ENCODE measurements at places on chromosomes 13 and 19.
A peak's percentile ranks its signal among the peaks of the same experiment; 100 is the strongest.

DNA sequence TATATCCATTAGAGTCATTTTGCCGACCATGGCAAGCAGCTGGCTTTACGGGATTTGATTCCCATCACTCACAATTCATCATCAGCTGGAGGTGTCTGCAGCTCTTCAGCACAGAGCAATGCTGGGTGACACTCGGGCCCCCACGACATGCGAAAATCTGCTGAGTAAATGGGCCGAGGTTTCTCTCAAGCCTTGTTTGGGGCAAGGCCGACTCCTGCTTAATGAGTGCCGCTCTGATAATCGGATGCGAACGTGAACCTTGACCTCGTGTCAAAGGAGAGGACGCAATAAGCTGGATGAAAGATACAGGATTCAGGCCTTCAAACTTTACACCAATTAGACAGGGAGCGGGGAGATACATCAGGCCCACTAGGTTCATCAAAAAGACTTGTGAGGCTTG, 65.2 kb downstream of the GGACT start:
- no peak for DNase-seq

GRCh38 chr13:19864746-19865309, 1.4 kb upstream of the ZMYM5 start:
- peak; percentile 52 for DNase-seq

GRCh38 chr19:47157431-47158321, 27.0 kb downstream of the SAE1 start:
- DNase-seq: no peak

GRCh38 chr19:6499052-6499790, 2.9 kb downstream of the TUBB4A start:
- no peak for DNase-seq

DNA sequence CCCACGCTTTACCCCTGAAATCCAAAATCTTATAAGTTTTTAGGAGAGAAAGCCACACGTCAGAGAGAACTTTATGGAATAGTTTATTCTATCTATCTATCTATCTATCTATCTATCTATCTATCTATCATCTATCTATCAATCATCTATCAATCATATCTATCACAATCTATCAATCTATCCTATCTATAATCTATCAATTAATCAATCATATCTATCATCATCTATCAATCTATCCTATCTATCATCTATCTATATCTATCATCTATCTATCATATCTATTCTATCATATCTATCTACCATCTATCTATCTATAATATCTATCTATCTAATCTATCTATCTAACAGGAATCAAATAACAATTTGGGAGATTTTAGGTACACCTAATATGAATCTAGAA, 115.1 kb downstream of the FGF9 start:
- no peak for DNase-seq

- DNase-seq: no peak
Observed at GRCh38 chr13:31827707-31828106, 88.4 kb downstream of the RXFP2 start.

DNA sequence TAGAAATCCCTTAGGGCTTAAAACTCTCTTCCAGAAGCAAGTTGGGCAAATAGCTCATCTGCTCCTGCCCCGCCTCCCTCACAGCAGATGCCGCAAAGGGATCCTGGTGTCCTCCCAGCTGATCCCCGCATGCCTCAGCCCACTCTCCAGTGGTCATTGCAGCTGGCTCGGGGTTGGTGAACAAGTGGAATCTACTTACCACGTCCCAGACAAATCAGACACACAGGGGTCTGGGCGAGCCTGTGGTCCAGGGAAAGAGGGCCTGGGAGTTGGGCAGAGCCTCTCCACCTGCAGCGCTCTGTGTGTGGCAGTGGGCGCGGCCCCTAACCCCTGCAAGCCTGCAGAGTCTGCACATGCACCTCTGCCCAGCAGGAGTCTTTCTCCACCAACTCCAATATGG, 10.8 kb upstream of the C19orf33 start:
- DNase-seq: no peak

DNA sequence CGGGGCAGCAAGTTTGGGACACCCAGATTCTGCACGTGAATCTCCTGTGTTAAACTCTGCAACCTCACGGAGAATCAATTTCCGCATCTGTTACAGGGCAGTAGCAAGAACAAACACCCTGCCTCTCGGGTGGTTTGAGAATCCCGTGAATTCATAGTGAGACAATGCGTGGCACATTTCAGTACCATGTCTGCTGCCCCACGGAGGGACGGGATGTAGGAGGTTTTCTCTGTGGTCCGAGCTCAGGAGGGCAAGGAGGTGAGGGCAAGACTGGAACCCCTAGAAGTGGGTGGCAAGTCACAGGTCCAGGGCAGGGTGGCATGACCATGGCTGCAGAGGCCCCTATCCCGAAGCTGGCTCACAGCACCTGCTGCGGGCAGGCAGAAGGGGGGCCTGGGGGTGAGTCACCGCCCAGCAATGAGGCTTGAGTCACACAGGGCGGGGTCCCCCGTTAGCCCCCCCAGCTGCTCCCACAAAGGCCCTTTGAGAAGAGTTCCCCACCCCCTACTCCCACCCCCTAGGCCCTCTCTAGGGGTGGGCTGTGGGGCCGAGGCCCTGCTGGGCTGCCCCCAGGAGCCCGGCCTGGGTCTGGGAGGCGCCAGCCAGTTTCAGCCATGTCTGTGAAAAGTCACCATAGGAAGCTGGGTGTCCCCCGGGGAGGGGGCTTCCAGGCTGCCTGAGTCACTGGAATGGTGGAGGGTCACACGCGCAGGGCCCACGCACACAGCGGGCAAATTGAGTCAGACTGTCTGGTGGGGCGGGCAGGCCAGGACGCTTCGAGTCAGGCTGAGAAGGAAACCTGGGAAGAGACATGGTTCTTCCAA, 25.8 kb upstream of the NANOS3 start:
- no peak for DNase-seq

GRCh38 chr13:41697578-41697977, 240.2 kb downstream of the RGCC start:
- no peak for DNase-seq

- no peak for DNase-seq
Observed at GRCh38 chr13:45242070-45242469, 41.2 kb upstream of the KCTD4 start.

DNA sequence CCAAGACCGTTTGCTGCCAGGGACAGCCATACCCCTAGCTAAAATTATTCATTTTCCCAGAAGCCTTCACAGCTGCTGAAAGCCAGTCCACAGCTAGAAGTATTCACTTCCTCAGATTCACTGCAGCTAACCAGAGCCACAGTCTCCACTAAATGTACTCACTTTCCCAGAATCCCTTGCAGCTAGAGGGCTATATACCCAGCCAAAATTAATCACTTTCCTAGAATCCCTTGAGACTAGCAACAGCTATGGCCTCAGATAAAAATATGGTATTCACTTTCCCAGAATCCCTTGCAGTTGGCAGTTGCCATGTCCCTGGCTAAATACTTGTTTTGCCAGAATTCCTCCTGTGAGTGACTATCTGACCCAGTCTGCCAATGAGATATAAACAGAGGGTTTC, 13.8 kb upstream of the MEIS3 start:
- DNase-seq: no peak

DNA sequence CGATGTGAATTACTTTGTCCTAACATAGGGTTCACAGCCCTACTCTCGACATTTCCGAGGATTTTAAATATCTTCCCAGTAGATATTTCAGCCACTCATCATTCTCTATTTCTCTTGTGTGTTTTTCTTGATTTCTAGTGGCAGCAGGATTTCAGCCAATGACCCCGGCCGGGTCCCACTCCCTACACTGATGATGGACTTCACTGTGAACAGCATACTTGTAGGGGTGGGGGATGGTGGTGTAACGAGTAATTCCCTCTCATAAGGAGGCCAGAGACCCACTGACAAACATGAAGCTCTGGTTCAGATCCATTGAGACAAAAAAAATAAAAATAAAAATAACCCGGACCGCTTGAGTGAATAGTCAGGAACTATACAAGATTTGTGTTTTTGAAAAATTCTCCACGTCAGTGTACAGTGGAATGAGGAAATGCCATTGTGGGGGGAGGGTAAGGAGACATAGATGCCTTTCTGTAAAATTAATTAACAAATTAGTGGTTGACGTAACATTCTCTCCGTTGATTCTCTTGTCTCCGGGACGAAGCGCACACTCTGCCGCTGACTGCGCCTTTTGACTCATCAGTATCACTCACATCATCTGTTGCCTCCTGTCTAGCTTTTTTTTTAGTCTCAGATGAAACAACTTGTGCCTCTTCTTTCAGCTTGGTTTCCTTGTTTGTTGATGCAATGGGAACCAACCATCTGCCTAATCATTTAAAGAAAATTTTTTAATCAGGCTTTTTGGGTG, 48.8 kb upstream of the IRS2 start:
- DNase-seq: no peak

- DNase-seq: no peak
Observed at GRCh38 chr19:42831221-42832019, 48.1 kb downstream of the PSG1 start.

- no peak for DNase-seq
Observed at GRCh38 chr13:87129602-87130300, 541.4 kb upstream of the SLITRK5 start.

DNA sequence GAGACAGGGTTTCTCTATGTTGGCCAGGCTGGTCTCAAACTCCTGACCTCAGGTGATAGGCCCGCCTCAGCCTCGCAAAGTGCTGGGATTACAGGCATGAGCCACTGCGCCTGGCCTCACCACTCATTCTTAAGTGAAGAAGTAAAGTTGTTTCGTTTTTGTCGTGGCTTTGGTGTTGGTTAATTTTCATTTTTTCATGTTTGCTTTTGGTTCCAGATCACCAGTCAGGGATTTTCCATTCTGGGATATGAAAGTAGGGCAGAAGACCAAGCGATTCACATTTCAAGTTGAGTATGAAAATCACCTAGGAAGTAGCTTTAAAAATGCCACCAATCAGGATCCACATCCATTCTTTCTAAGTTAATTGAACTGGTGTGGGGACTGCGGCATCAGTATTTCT, 289.9 kb downstream of the DIAPH3 start:
- no peak for DNase-seq

- no peak for DNase-seq
Observed at GRCh38 chr13:46761174-46761573, 35.8 kb downstream of the ESD start.

DNA sequence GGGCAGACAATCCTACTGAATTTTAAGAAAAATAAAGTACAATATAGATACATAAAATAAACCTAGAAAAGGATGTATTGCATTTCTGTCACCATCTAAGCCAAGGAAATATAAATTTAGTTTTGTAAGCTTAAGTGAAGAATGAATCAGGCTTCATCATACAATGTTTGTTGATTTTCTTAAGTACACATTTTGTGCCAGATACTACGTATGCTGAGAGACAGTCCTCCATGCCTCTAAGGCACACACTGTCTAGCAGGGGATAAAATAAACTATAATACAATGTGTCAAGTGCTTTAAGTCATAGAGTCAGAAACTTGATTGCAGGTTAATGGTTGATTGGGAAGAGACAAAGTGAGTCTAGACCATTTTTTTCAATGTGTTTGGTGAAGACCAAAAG, 465.7 kb downstream of the TBC1D4 start:
- DNase-seq: no peak

DNA sequence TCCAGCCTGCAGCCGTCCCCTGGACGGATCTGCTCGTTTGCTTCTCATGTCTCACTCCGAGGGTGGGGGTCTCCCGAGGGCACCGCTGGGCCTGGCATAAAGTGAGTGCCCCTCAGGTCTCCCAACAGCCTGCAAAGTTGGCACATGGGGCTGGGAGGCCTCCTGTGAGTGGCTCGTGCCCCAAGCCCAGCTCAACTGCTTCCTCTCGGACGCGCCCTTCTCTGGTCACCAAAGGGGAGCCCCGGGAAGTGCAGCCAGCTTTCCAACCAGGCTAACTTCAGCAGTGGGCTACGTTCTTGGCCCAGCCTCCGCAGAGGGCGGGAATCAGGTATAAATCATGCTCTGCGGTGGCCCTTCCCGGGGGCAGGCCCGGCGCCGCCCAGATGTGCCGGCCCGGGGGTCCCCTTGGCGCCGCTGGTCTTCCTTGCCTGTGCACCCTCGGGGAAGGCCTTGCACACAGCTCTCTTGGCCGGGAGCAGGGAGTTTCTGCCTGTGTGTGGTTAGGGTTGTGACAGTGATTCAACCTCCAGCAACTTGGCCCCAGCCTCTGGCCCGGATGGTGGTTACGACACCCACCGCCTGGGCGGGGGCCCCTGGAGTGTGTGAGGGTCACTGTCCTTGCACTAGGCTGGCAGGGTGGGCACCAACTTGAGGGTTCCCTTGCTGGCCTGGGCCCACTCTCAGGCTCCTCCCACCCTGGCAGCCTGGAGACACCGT, 20.7 kb downstream of the CEBPG start:
- DNase-seq: no peak

DNA sequence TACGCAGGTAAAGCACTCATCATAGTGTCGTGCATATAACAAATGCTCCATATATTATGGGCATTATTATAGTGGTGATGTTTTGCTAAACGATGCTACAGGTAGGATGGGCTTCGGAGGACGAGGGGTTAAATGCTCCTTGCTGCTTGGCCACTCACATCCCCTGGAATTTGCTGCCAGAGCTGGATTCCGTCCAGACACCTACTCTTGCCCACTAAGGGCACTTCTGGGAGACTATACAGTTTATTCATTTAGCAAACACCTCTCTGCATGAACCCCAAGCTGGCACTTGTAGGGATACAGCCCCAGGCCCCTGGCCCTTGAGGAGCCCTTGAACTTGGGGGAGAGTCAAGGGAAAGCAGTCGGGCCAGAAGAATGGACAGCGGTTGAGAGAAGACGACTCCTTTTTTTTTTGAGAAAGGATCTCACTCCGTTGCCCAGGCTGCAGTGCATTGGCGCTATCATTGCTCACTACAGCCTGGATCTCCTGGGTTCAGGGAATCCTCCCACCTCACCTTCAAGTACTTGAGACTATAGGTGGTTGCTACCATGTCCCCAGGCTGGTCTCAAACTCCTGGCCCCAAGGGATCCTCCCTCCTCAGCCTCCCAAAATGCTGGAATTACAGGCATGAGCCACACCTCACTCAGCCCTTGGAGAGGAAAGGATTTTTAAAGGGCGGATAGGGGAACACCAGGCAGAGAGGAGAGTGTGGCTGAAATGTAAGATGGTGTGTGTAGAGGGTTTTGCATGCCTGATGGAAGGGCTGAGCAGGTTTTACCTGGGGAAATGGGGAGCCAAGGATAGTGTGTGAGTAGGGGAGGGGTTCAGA, 1.1 kb upstream of the MRPL34 start:
- no peak for DNase-seq
